HuH-7 (cell line): ENCODE measurements at places on chromosomes 5 and 9.
A peak's percentile ranks its signal among the peaks of the same experiment; 100 is the strongest.

GRCh38 chr5:51632027-51632426 is 248.8 kb downstream of the ISL1 start:
- no peak for DNase-seq

GRCh38 chr9:121363622-121363961 is 6.5 kb downstream of the STOM start:
- no peak for DNase-seq

- no peak for DNase-seq
These were observed 366.2 kb upstream of the GRAMD2B start for GRCh38 chr5:126056851-126057622.

DNA sequence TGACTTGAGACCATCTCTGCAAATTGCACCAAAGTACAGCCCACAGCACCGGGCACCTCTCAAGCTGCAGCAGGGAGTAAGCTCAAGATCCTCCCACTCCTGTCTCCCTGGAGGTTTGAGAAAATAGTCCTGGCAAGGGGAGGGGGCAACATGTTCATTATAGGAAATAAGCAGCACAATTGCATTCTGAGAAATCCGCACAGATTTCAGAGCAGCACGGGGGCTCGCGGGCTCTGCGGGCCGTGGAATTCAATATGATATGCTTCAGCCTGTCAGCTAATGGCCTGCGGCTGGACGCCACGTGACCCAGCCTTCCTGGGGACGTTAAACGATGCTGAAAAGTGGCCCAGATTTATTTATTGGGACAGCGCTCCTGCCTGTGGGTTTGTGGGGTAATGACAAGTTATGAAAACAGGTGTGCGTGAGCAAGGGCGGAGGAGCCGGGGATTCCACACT is 156.4 kb downstream of the DAB2IP start:
- no peak for DNase-seq

DNA sequence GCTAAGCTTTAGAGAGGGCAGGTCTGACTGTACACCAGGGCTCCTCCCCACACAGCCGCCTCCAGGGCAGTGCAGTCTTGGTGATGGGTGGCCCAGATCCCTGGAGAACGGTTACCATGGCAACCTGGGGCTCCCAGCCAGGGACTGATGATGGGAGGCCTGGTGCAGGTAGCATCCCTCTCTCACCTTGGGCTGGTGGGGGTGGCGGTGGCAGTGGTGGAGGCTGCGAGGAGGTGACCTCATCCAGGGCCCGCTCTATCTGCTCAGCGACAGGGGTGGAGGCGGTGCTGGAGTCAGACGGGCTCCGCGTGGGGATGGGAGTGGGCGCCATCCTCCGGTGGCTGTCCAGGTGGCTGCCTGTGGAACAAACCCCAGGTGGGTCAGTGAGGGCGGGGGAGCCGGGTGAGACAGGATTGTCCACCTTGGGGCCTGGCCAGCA is 12.3 kb downstream of the PRR7 start:
- no peak for DNase-seq

- no peak for DNase-seq
These were observed 16.8 kb downstream of the CTXN3 start for GRCh38 chr5:127665641-127666040.

GRCh38 chr5:33812746-33813145 is 79.0 kb downstream of the ADAMTS12 start:
- DNase-seq: no peak

- no peak for DNase-seq
These were observed 2.9 kb downstream of the MYOZ3 start for GRCh38 chr5:150663936-150664335.

DNA sequence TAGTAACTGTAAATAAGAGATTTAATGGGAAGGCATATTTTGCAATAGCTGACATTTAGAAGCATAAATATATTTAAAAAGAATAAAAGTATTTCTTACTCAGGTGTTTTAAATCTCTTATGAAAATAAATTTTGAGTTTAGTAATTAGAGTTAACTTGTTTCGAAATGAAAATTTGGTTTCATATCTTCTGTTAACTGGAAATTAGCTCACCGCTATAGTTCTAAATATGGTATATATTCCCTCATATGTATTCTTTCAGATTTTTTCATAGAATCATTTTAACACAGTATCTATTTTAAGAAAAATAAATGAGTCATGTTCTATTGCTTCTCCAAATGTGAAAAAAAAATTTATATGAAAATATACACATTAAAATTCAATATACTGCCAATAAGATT is 434.1 kb downstream of the DTWD2 start:
- no peak for DNase-seq

GRCh38 chr5:170332058-170332457 is 34.5 kb upstream of the LCP2 start:
- no peak for DNase-seq

DNA sequence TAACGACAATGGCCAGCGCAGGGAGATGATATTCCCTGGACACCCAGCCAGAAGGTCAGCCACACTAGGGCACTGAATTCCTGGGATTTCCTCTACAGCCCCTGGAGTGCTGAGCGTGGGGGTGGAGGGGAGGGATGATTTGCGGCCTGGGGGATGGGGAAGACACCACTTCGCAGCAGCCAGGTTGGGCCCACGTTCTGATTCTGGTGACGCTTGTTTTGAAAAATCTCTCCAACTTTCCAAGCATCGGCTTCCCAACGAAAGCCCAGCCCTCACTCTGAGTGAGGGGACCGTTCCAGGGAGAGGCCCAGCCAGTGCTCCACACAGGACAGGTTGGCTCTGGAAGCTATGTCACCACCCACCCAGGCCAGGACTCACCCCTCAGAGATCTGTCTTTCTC is 5.4 kb downstream of the GFPT2 start:
- no peak for DNase-seq

DNA sequence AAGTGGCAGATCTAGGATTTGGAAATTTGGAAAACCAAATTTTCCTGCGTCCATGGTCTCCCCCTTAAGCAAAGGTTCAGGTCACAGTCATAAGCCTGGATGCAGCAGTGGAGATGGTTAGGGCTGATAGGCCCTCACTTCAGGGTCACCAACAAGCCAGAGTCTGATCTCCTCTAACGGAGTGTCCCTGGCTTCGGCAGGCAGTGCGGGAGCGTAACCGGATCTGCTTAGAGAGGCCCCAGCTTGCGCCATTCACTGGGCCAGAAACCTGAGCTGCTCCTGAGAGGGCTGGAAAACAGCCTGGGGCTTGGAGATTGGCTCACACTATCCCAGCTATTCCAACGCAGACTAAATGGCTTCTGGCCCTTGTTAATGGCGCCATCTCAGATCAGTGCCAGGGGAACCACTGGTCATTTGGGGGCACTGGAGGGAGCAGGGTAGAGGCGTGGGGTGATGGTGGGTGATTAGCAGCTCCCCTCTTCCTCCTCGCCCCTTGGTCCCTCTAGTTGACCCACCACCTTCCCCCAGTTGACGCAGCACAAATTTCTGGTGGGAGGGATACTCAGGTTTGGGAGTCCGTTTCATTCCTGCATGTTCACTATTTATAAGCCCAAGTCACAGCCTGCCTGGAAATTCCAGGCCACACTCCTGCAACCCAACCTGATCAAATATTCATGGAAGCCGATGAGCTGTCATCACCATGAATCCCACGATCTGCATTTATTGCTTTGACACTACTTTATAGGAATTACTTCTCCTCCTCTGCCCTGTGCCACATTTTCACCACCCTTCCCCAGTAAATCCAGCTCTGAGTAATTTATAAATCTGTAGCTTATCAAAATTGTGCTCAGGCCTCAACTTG is 134.6 kb upstream of the CPEB4 start:
- DNase-seq: peak; percentile 85

DNA sequence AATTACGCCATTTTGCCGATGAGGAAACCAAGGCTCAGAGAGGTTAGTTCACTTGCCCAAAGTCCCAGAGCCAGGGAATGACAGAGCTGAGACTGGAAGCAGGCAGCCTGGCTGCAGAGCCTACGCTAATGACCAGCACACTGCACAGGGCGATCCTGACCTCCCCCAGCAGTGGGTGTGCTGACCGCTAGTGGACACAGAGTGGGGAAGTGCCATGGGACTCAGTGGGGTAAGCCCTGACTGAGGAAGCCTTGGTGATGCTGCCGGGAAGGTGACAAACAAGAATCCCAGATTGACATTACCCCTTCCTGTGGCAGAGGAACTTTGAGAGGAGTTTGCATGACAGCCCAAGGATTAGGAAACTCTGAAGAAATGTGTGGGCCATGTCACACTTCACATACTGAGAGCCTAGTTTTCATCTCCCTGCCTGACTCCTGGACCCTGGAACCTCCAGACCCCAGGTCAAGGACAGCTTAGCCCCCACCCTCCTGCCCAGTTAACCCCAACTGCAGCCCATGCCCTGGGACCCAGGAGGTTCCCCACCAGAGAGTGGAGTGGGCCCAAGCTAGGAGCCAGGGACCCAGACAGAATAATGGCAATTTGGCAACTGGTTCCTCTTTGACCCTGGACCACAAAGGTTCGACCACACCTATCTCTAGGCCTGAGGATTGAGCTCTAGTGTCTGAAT is 19.7 kb upstream of the CSF1R start:
- DNase-seq: no peak

DNA sequence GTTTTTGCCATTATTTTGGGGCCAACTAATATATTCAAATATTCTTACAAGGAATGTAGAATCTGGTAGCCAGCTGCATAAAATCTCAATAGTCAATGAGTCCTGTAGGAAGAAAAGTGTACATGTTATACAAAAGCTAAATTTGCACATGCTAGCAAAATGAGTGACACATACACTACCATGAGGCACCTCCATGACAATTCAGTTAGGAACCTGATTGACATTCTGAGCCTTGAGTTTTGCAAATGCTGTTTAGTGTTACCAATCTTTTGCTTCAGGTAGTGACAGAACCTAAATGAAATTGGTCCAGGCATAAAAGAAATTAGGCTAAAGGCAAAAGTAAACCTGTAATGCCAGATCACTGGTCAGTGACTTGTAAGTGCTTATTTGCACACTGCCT is 6.8 kb upstream of the DAPK1 start:
- no peak for DNase-seq

GRCh38 chr9:125659954-125660353 is 47.1 kb downstream of the MAPKAP1 start:
- DNase-seq: no peak

- no peak for DNase-seq
These were observed 317.0 kb upstream of the MPDZ start for GRCh38 chr9:13596383-13596970.

DNA sequence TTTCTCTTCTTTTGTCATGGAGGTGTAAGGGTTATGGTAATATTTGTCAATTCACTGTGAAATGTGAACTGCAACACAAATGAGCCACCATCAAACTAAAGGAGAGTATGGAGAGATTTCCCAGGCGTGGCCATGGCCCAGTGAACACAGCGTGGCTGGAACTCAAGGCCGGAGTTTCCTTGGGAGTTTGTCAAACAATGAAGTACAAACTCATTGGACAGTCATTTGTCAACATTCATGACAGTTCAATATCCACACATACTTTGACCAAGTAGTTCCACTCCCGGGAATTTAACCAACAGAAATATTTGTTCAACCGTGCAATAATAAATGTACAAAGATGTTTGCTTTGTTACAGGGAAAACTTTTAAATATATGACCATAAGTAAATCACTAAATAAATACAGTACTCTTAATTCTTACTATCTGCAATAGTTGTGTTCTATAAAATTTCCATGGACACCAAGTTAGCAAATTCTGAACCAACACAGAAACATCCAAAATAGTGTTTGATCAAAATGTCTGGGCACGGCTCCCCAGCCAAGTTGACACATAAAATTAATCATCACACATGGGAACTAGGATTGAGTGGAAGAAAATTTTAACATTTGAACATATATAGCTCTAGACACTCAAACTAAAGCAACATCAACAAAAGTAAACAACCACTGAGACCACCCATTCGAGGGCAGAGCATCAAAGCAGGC is 87.1 kb downstream of the DIRAS2 start:
- DNase-seq: no peak

DNA sequence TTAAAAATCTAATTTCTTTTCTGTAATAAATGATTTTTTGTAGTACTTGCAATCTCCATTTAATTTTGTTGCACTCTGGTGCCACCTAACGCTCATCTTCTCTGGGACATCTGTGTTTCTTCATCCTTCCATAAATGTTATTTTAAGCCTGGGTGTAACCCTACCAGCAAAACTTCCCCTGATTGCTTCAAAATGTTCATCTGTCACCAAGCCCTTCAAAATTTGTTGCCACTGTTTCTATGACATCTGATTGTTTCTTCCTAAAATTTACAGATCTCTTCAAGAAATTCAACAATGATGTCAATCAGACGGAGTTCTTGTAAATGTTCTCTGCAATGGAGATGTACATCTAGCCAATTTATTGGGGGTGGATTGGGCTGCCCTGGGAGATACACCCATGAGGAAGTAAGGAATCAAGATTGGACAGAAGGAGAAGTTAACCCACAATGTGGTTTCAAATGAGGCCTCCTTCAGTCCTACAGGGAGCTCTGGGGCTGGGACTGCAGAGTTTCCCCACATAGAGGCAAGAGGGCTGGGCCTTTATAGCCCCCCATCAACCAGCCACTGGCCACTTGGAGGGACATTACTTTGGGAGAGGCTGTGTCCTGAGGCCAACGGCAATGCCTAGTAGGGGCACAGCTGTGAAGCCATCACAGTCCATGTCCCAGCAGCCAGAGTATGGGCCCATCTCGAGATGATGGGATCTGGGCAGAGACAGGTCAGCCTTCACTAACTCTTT is 23.3 kb downstream of the MCTP1 start:
- DNase-seq: no peak

DNA sequence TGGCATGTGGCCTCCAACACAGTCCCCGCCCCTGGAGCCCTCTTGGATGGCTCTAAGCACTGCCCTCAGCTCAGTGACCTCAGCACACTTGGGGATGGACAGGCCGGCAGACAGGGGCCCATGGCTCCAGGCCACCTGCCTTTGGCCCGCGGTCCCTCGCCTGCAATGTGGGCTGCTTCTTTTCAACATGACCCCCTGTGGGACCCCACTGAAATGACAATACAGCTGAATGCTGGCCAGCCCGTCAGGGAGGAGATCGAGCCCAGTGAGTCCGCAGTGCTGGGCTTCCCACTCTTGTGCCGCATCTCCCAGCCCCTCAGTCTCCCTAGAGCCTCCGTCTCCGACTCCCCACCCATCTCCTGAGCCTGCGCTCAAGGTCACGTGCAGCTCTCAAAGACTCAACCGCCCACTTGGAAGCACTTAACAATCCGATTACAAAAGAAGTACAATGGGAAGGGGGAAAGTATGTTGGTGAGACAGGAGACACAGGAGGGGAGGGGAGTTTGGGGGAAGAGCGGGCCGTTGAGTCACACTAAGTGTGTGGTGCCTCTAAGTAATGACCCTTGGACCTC is 238.9 kb downstream of the HSPA4 start:
- DNase-seq: no peak
